ENCODE measurements at places on chromosomes 2 and 18.

GRCh38 chr2:205969584-205969983, 116.4 kb downstream of the INO80D start:
- DNase-seq: no peak

DNA sequence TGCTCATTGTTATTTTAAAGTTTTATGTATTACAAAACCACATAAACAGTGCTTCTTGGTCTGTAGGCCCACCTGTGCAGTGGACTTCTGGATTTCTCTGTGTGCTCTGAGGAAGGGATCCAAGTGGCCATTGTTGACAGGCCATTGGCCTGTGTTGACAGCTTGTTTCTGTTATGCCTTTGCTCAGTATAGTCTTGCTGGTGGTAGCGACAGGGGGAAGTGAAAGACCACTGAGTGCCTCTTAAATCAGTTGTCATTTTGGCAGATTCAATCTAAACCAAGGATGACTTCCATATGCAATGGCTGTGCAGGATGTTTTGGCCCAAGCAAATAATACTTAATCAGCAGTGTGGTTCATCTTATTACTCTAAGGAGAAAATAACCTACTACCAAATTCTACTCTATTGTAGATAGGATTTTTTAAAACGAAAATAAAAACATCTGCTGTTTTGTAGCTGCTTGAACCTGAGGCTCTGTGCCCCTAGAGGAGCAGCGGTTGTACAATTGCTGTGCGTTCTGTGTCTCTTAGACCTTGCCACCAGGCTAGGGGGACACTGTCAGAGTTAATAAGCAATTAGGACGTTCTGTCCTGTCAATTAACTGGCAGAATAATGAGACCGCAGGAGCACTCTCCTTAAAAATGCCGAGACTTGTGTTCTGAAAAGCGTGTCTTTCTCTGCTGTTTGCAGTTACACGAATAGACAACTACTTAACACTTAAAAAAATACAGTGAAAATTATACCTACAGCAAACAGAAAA, 108.2 kb downstream of the RHBDD1 start:
- no peak for DNase-seq

DNA sequence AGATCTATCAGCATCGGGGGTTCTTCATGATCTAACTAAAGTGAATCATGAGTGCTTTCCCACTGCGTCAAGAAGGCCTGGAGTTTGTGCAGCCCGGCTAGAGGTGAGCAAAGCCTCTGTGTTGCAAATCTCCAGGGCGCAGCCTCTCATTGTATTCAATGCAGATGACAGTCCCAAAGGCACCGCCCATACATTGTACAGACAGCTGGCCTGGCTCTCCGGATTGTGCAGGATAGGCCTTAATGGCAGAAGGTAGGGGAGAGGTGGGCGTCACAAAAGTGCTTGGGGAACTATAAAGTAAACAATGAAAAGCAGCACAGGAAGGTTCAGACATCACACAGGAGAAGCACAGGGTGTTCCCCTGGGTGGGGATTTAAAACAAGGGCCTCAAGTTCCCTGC, 907 bp upstream of the GYPC start:
- no peak for DNase-seq

DNA sequence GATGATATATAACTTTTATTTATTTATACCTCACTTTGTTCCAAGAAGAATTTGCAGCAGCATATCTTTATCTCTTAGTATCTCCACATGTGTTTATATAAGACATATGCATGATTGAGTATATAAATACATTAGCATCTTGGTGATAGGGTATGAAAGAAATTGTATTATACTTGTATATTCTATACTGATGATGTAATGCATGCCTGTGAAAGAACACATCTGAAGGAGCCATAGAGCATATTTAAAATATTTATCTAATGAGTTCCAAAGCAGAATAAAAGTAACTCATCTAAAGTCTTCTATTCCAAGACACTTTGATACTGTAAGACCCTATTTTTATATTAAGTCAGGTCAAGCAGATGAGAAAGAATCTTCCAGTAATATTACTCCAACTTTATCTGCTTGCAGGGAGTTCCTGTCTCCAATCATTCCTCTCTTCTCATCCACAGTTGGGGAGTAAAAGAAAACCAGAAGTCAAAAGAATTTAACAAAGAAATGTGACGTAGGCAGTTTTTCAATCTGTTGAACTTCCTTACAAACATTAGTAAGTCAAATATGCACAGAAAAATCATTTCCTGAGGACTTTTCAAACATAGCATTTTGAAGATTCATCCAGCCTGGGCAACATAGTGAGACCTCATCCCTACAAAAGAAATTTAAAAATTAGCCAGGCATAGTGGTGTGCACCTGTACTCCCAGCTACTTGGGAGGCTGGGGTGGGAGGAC, 76.7 kb downstream of the DTNB start:
- no peak for DNase-seq

GRCh38 chr2:157395811-157396210, 48.1 kb downstream of the CYTIP start:
- DNase-seq: no peak

Measured in GDM1 (cell line).